ENCODE measurements at places on chromosomes 4 and X. TPM values are rescaled to one million over a fixed set of nuclear protein-coding genes. Genes with fewer than 3 reads are reported as not detected.

DNA sequence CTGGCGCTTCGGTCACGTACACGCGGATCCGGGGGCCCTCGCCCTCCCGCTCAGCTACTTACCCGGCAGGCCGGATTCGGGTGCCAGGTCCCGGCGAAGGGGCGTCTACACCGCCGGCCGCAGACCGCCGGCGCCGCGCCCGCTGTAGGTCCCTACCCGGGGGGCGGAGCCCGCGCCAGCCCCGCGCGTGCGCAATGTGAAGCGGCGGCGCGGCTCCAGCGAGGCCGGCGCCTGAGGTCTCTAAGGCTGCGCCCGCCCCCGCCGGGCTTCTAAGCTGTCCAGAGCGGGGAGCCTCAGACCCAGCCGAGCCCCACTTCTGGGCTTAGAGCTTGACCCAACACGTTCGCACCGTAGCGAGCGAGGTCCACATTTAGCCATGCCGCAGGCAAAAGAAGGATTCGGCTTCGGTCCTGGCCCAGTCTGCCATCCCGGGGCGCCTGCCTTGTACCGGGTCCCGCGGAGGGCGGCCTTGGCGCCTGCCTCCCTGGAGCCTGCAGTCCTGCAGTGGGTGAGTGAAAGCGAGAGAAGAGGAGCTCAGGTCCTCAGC, at the start of gene ZNF518B:
Gene ZNF518B (minus strand): TSS at position 172 of the 547 bp plus-strand sequence. CDS start 11,098 bp downstream, outside the sequence.
- DNase-seq: peak; percentile 95

DNA sequence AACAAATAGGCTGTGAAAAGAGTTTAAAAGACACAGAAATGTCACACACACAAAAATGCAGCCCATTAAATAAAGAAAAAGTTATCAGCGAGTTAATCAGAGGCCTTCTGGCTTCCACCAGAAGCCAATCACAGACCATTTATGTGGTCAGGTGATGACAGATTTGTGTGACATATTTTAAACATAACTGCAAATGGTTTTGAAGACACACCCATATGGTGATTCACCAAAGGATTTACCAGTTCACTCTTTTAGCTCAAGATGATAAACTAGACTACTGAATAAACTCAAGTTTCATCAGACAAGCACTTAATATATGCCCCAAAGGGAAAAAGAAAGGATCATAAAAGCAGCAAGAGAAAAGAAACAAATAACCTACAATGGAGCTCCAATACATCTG, 181.2 kb downstream of the SPANXN4 start:
- DNase-seq: no peak

DNA sequence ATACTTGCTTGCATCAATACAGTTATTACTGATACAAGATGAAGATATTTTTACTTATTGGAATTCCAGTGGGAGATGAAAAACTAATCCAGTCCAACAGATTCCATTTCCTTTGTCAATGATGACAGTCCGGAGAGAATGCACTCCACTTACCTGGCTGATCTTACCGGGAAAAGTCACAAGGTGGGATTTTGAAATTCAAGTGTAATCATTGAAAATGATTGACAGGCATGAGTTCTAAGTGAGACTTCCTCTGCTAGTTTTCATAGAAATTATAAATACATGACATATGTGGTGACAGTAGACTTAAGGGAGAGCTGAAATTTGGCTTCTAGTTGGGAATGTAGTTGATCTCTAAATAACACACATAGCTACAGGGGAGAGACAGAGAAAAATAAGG, 859.9 kb downstream of the FAT4 start:
- no peak for DNase-seq

DNA sequence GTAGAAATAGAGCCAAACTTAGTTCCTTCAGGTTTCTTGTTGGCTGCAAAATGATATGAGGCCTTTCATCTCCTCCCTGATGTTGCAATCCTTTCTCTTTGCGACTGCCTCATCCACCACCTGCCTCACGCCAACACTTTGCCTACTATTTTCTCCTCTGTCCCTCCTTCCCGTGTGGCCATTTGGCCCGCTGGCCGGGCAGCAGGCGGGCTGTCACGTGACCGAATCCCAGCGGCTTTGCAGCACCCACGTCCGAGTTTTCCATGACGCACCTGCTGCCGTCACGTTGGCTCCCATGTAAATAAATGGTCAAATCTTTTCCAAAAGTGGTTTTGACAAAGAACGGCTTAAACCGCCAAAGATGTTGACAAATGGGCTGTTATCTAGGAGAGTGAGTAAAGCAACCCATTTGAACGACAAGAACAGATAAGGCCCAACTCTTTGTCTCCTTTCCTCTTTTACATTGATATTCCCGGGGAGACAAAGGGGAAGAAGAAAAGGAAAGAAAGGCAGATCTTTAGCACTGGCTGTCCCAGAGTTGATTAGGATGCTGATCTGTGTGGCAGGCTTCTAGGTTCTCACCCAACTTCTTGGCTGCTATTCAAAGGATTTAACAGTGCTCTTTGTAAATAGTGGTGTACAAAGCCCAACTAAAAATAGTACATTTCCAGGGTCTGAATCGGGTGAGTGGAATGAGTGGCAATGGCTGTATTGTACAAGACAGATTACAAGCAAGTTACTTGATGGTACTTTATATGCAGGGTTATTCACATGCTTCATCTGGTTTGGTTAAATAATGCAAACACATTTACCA, 174.2 kb upstream of the JADE1 start:
- DNase-seq: no peak

DNA sequence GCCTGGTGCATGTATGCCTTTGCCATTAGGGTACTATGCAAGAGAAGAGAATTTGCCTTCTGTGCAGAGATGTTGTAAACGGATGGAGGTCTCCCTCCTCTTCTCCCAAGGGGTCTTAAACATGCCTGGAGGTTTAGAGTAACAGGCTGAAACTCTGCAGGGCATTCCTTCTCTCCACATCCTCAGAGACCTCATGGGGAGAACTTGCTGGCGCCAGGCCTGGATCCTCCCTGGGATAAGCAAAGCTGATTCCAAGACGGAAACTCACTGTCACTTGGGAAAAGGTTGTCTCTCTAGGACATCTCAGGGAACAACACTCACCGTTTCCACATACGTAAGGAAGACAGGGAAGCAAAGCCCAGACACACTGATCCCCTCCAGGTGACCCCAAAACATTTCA, 76.9 kb upstream of the GPM6B start:
- no peak for DNase-seq

The PARM1 gene
- not detected for total RNA-seq

GRCh38 chrX:22526339-22526738, 253.6 kb downstream of the CBLL2 start:
- DNase-seq: no peak

GRCh38 chr4:85448906-85449890, 25.8 kb upstream of the ARHGAP24 start:
- no peak for DNase-seq

DNA sequence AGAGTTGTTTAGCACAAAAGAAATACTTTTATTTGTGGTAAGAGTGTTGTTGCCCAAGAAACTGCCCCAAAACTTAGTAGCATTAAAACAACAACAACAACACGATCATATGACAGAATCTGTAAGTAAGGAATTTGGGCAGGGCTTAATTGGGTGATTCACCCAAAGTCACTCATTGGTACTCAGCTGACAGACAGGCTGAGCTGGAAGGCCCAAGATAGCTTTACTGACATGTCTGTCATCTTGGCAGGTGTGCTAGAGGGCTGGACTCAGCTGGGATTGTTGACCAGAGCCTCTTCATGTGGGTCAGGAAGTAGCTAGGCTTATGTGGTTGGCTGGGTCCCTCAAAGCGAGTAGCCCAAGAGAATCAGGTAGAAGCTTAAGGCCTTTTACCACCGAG, 52.3 kb downstream of the KIAA0232 start:
- DNase-seq: no peak

DNA sequence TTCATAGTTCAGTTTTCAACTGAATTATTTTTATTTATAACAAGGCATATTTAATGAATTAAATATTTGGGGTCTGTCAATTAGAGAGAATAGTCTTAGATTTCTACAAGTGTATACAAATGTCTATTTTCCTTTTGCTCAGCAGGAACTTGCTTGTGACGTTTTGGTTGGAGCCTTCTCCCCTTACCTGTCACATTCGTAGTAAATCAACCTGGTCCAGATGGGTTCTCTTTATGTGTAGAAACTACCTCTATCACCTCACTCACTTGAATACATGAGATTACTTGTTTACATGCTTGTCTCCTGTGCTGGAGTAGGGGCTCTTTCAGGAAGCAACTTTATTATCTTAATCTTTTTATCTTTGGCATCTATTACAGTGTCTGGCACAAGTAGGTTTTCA, 938.3 kb upstream of the IGFBP7 start:
- no peak for DNase-seq

- DNase-seq: no peak
Measured at GRCh38 chr4:68148800-68149685, 19.4 kb upstream of the TMPRSS11F start.

DNA sequence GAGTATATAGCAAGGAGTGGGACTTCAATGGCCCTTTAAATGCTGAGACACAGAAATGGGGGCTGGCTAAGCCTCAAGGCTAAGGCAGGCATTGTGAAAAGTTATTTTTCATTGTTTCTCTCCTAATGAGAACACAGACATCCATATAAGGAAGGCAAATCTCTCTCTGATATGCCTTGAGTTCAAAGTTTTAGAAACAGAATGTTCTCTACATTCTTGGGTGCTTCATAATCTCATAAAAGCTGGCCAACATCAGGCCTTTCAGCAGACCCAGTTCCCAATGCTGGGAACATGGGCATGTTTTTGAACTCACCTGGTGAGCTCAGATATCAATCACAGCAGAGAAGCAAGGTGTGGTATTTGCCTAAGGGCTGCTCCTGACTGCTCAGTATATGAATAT, 19.4 kb upstream of the RAB40A start:
- no peak for DNase-seq

DNA sequence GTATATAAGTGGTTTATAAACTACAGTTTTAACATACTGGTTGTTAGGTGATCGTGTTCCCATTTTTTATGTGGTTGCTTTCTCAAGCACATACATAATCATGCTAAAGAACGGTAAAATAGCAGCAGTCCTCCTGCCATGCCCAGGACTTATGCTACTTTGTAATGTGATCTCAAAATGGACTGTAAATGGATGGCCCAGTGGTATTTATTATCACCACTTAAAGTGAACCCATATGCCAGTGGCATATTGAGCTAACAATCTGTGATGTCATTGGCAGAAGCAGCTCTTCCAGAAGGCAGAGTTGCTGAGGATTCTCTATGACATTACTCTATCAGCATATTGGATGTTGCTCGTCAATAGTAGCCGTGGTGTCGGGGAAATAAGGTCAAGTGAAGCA, 28.6 kb downstream of the ANK2 start:
- no peak for DNase-seq

DNA sequence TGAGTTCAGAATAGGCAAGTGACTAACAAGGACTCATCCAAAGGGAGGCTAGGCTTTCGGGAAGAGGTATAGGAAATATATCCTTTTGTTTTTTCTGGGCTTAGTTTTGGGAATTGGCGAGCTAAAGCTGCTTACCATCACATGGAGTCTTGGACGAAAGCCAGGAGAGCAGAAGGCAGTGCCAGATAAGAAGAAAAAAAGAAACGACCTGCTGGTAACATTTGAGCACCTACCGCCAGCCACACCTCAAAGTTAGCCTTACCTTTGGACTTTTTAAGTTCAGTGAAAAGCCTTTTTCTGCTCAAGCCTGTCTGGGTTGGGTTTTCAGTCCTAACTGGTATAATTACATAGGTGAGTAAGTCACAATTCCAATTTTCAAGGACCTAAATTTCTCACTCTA, 85.1 kb upstream of the LCORL start:
- DNase-seq: no peak

- no peak for DNase-seq
Measured at GRCh38 chrX:12234534-12235329, 96.5 kb downstream of the FRMPD4 start.

DNA sequence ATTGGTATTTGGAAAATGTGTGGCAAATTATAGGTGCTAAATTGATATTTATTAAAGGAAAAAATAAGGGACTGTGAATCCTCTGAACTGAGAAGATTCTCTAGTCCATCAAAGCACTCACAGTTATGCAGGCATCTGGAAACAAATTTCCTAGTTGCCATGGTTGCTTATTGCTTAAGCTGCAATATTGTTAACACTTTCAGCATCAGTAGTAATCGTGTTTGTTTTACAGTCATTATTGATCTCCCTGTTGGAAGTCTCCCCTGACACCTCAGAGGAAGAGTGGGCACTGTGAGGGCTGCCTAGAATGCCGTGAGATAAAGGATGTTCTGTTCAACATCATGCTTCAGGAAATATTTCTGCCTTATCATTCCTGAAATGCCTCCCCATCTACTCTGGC, 2004.3 kb upstream of the ADGRL3 start:
- no peak for DNase-seq

The KCNIP4 gene
- not detected for total RNA-seq

DNA sequence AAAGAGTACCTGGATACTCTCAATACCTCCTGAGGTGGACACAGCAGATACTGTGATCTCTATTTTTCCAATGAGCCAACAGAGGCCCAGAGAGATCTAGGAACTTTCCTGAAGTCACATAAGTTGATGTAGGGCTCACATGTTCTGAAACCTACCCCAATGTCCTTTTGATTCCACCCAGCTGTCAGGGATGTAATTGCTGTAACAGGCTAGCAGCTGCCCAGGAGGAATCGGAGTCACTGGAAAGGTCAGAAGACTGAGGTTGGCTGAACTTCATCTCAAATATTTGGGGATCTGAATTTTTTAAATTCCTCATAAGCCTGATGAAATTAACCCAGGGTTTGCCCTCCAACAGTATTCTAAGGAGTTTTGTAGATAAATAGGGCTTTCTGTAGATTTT, 52.5 kb upstream of the PROM1 start:
- no peak for DNase-seq

DNA sequence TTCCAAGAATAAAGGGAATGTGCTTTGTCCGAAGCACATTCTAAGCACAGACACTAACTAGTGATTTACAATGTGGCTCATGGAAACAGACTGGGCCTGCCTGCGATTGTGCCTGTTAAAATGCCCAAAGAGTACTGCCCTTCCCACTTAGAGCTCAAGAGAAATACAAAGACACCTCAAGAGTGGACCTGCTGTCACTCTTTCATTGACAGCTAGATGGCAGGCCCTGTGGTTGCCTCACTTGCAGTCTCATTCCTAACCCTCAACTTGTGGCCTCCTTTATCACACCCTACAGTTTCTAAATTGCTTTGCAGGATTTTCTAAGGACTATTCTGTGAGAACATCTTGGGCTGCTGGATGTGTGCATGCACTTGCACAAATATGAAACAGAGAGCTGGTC, 331.0 kb upstream of the EMCN start:
- DNase-seq: peak; percentile 62

The COL25A1 gene
- total RNA-seq: not detected

GRCh38 chr4:91590260-91590659, 713.5 kb upstream of the GRID2 start:
- no peak for DNase-seq

The CLNK gene
- 0.79 TPM for total RNA-seq

The SPACA5 gene
- not detected for total RNA-seq

The MAGEA2B gene
- not detected for total RNA-seq

The CXCL8 gene
- 10.8 TPM for total RNA-seq

- no peak for DNase-seq
Measured at GRCh38 chrX:46179748-46180147, 365.5 kb downstream of the ZNF674 start.

- DNase-seq: no peak
Measured at GRCh38 chr4:88230461-88230891, 53.9 kb downstream of the PPM1K start.

- DNase-seq: no peak
Measured at GRCh38 chrX:130139474-130140201, 26.0 kb downstream of the AIFM1 start.
